ENCODE measurements at places on chromosomes 1 and 21. TPM values are rescaled to one million over a fixed set of nuclear protein-coding genes. Genes with fewer than 3 reads are reported as not detected.

DNA sequence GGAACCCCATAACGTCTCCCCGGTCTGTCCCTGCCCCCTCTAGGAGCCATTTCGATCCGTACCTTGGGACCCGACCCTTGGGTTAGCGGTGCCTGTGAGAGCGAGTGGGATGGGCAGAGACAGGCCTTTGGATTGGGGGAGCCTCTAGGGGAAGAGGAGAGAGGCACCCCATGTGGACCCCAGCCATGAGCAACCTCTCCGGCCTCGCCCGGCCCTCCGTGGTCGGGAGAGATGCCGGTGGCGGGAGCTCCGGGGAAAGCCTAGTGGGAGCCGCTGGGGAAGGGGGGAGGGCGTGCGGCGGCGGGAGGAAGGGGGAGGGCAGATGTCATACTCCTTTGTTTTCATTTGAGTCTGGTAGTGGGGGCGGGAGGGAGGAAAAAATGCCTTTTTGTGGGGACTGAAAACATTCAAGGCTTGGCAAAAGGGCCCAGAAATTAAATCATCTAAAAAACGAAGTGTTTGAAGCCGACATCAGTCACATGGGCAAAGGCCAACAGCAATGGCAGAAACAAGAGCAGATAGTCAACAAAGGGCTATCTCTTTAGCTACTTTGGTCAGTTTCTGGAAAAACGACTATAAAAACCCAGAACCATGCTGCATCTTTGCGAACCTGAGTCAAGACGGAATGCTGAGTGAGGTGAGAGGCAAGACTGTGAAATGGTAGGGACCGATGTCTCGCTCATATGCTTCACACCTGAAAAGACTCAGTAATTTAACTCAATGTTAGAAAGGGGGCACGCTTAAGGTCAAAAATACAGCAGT, 758 bp downstream of the PTBP2 start:
- no peaks in the 10 kb centered on the region for H3K27me3 ChIP-seq
- no peaks in the 10 kb centered on the region for H3K36me3 ChIP-seq
- peaks cover 22% of the 10 kb centered on the region for H3K4me1 ChIP-seq
- peak; percentile 61 for DNase-seq

TRPM2 gene
- 2.9 TPM for total RNA-seq

RIMKLA gene
- not detected for total RNA-seq

DNA sequence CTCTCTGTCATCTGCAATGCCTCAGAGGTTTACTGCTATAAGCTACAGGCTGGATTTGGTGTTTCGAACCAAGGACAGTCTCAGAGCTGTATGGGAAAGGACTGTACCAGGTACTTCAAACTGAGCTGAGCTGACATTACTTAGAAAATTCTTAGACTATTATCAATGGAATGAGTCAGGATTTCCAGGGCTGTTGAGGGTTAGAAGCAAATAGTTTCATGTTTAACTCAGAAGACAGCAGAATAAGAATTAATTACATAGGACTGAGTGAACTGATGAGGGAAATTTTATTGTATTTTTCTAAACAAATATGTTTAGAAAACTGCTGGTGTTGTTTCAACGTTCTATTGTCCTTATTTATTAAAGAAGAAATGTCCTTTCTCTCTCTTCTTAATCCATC, 74.3 kb upstream of the CAPZB start:
- DNase-seq, result no peak
- H3K36me3 ChIP-seq, result no peaks in the 10 kb centered on the region
- H3K27me3 ChIP-seq, result no peaks in the 10 kb centered on the region
- H3K4me3 ChIP-seq, result no peak overlapping the region
- peaks cover 23% of the 10 kb centered on the region for H3K4me1 ChIP-seq

DNA sequence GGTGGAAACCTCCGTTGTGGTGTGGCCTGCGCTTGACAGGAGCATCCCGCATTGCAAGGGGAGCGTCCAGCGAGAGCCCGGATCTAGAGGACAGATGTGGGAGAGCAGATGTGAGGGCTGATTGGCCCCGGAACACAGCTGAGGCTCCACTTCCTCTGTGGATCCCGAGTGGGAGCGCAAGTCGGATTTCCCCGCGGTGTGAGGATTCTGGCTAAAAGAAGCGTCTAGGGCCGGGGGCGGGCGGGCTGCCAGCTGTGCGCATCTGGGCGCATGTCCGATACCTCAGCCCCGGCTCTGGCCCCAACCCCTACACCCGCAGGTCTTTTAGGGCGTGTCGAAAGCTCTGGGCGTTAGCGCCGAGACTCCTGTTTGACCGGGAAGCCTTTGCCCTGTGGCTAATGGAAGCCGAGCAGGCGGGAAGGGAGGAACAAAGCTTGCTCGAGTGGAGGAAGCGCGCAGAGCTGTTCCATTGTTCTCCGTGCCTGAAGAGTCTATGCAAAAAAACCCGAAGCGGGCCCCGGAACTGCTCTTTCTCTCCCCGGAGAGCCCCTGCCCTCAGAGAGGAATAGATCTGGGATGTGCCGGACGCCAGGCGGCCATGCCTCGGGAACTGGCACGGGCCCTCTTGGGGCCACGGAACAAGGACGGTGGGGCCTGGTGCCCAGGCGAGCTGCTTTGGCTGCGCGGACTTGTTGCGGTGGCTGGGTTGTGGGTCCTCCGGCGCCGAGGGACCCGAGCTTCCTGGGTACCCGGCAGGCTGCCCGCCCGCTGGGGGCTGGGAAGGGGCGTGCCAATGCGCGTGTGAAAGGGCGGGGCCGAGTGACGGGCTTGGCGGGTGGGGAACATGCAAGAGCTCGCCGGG, 111.1 kb downstream of the NAV1 start:
- H3K36me3 ChIP-seq, result no peaks in the 10 kb centered on the region
- no peak overlapping the region for H3K27ac ChIP-seq
- no peak for DNase-seq
- peaks cover 7% of the 10 kb centered on the region for H3K4me1 ChIP-seq

- no peak for DNase-seq
- H3K27ac ChIP-seq, result no peak overlapping the region
- no peaks in the 10 kb centered on the region for H3K27me3 ChIP-seq
- H3K4me1 ChIP-seq, result no peaks in the 10 kb centered on the region
- no peak overlapping the region for H3K4me3 ChIP-seq
- no peaks in the 10 kb centered on the region for H3K36me3 ChIP-seq
Observed at GRCh38 chr21:24367936-24368335, 1239.3 kb downstream of the MRPL39 start.

PTPN7 gene
- 144 TPM for total RNA-seq

DNA sequence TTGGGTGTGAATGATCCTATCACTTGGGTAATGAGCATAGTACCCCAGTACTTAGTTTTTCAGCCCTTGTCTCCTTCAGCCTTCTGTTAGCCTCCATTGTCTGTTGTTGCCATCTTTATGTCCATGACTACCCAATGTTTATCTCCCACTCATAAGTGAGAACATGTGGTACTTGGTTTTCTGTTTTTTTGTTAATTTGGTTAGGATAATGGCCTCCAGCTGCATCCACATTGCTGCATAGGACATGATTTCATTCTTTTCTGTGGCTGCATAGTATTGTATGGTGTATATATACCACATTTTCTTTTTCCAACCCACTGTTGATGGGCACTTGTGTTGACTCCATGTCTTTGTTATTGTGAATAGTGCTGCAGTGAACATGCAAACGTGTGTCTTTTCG, 39.6 kb upstream of the GPR52 start:
- no peak overlapping the region for H3K4me3 ChIP-seq
- no peaks in the 10 kb centered on the region for H3K4me1 ChIP-seq
- H3K27me3 ChIP-seq, result no peaks in the 10 kb centered on the region
- no peak for DNase-seq
- H3K36me3 ChIP-seq, result no peaks in the 10 kb centered on the region

- no peaks in the 10 kb centered on the region for H3K36me3 ChIP-seq
- peak overlapping the region; percentile 27 for H3K4me3 ChIP-seq
- H3K4me1 ChIP-seq, result peaks cover 24% of the 10 kb centered on the region
Observed at GRCh38 chr1:172394141-172394751, 26.2 kb upstream of the C1orf105 start.

DNA sequence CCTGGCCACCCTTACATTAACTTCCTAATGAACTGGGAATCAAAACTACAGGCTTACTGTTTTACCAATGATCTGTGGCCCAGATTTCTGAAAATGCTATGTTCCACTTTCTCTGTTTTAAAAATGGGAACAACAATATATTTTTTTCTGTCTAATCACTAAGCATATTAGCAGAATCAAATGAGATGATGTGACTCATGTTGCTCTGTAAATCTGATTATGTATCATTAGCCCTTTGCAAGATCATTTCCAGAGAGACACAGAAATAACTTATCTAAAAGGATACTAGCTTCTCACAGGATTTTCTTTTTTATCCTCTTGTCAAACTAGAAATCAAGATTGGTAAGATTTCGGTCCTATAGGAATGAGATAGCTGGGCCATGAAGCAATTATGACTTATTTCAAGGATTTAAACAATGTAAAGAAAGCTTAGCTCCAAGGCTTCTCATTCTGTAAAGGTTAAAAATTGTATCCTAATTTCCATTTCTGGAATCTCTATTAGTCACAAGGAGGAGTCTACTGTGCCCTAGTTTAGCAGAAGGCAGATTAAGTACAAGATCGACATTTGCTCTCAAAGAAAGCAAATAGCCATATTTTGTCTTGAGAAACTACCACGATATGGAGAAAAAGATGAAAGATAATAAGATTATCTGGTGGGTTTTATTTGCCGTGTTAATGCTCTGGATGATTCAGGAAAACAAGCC, 32.4 kb upstream of the CAMSAP2 start:
- no peaks in the 10 kb centered on the region for H3K4me1 ChIP-seq
- no peak for DNase-seq
- no peak overlapping the region for H3K27ac ChIP-seq
- no peaks in the 10 kb centered on the region for H3K36me3 ChIP-seq
- no peak overlapping the region for H3K4me3 ChIP-seq
- H3K27me3 ChIP-seq, result no peaks in the 10 kb centered on the region

GRCh38 chr1:184254849-184255248, 132.0 kb upstream of the C1orf21 start:
- H3K36me3 ChIP-seq, result no peaks in the 10 kb centered on the region
- peaks cover 4% of the 10 kb centered on the region for H3K27me3 ChIP-seq
- H3K4me3 ChIP-seq, result no peak overlapping the region
- DNase-seq, result no peak
- H3K27ac ChIP-seq, result no peak overlapping the region

GRCh38 chr1:246987083-246987690, 20.7 kb downstream of the ZNF695 start:
- H3K27ac ChIP-seq, result no peak overlapping the region
- no peak for DNase-seq
- no peak overlapping the region for H3K4me3 ChIP-seq
- no peaks in the 10 kb centered on the region for H3K27me3 ChIP-seq
- no peaks in the 10 kb centered on the region for H3K36me3 ChIP-seq

B3GALNT2 gene
- total RNA-seq, result 4.0 TPM

GRCh38 chr1:31483012-31483946, 70.3 kb downstream of the SERINC2 start:
- H3K27me3 ChIP-seq, result no peaks in the 10 kb centered on the region
- no peak overlapping the region for H3K27ac ChIP-seq
- peak; percentile 70 for DNase-seq
- peaks cover 3% of the 10 kb centered on the region for H3K4me1 ChIP-seq
- H3K4me3 ChIP-seq, result no peak overlapping the region

GRCh38 chr1:74399249-74399648, 113.2 kb downstream of the LRRC53 start:
- no peak overlapping the region for H3K27ac ChIP-seq
- no peaks in the 10 kb centered on the region for H3K36me3 ChIP-seq
- no peak overlapping the region for H3K4me3 ChIP-seq
- H3K4me1 ChIP-seq, result no peaks in the 10 kb centered on the region
- H3K27me3 ChIP-seq, result no peaks in the 10 kb centered on the region

GRCh38 chr1:157310401-157310800, 172.2 kb upstream of the ETV3 start:
- no peak overlapping the region for H3K27ac ChIP-seq
- DNase-seq, result no peak
- H3K27me3 ChIP-seq, result peaks cover 21% of the 10 kb centered on the region
- H3K36me3 ChIP-seq, result no peaks in the 10 kb centered on the region
- H3K4me1 ChIP-seq, result no peaks in the 10 kb centered on the region
- H3K4me3 ChIP-seq, result no peak overlapping the region

DNA sequence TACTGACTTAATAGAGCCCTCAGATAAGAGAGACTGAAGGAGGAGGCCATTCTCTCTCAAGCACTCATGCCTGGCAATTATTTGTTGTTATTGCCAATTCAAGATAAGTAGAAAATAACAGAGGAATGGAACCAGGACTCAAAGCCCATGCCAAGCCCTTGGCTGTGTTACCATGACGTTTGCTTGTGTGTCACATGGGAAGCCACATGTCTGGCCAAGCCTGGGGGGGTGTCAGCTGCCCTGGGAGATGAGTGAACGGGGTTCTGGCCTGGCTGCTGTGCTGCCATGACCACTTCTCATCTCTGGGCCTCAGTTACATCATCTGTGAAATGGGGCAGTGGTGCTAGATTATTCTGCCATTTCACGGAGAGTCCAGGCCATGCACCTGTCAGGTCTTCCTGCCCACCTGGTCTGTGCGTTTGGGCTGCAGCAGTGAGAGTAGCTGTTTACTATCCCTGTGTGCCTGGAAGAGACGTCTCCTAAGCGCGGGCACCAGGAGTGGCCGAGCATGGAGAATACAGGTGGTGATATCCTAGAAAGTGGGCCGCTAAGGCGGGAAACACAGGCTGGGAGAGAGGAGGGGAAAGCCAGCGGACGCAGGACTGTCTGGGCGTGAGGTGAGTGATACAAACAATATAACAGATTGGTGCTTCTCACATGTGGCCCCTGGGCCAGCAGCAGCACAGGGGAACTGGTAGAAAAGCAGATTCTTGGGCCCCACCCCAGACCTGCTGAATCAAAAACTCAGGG, 67.8 kb downstream of the MAN1C1 start:
- peaks cover 29% of the 10 kb centered on the region for H3K4me1 ChIP-seq
- H3K36me3 ChIP-seq, result peaks cover 19% of the 10 kb centered on the region
- no peak overlapping the region for H3K27ac ChIP-seq
- no peak for DNase-seq
- H3K27me3 ChIP-seq, result no peaks in the 10 kb centered on the region
- no peak overlapping the region for H3K4me3 ChIP-seq

GRCh38 chr1:234316937-234317336, 56.3 kb upstream of the COA6 start:
- peak overlapping the region; percentile 93 for H3K27ac ChIP-seq
- peaks cover 62% of the 10 kb centered on the region for H3K4me1 ChIP-seq
- DNase-seq, result no peak
- H3K27me3 ChIP-seq, result no peaks in the 10 kb centered on the region
- no peaks in the 10 kb centered on the region for H3K36me3 ChIP-seq
- H3K4me3 ChIP-seq, result no peak overlapping the region

SRGAP2 gene
- total RNA-seq, result 17.7 TPM

DNA sequence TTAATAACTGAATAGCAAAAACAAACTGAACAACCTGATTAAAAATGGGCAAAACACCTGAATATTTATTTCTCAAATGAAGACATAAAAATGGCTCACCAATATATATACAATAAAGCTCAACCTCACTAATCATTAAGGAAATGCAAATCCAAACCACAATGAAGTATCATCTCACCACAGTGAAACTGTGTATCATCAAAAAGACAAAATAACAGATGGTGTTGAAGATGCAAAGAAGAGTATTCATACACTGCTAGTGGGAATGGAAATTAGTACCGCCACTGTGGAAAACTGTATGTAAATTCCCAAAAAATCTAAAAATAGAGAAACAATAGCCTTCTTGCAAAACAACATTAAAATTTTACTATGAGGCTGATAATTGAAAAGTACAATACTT, 1660.1 kb upstream of the B3GALT2 start:
- H3K27ac ChIP-seq, result no peak overlapping the region
- H3K4me1 ChIP-seq, result no peaks in the 10 kb centered on the region
- no peaks in the 10 kb centered on the region for H3K27me3 ChIP-seq
- no peak overlapping the region for H3K4me3 ChIP-seq
